ENCODE measurements at places on chromosomes 2 and 18. TPM values are rescaled to one million over a fixed set of nuclear protein-coding genes. Genes with fewer than 3 reads are reported as not detected.

- DNase-seq = peak; percentile 67
Observed at GRCh38 chr2:131105950-131106801, 1.0 kb downstream of the PLEKHB2 start.

LAMA3 gene
- polyA plus RNA-seq = 27.8 TPM

TCF23 gene
- polyA plus RNA-seq = not detected

GRCh38 chr2:128170776-128171175, 79.8 kb downstream of the UGGT1 start:
- no peak for DNase-seq

TMEM37 gene
- polyA plus RNA-seq = 89.9 TPM

COLEC12 gene
- 33.3 TPM for polyA plus RNA-seq

- DNase-seq = no peak
Observed at GRCh38 chr18:25305584-25305983, 46.4 kb downstream of the ZNF521 start.

All from hepatocyte (in vitro differentiated cells).